NCI-H2171 (cell line): ENCODE measurements at places on chromosomes 16 and 17.
A peak's percentile ranks its signal among the peaks of the same experiment; 100 is the strongest.

DNA sequence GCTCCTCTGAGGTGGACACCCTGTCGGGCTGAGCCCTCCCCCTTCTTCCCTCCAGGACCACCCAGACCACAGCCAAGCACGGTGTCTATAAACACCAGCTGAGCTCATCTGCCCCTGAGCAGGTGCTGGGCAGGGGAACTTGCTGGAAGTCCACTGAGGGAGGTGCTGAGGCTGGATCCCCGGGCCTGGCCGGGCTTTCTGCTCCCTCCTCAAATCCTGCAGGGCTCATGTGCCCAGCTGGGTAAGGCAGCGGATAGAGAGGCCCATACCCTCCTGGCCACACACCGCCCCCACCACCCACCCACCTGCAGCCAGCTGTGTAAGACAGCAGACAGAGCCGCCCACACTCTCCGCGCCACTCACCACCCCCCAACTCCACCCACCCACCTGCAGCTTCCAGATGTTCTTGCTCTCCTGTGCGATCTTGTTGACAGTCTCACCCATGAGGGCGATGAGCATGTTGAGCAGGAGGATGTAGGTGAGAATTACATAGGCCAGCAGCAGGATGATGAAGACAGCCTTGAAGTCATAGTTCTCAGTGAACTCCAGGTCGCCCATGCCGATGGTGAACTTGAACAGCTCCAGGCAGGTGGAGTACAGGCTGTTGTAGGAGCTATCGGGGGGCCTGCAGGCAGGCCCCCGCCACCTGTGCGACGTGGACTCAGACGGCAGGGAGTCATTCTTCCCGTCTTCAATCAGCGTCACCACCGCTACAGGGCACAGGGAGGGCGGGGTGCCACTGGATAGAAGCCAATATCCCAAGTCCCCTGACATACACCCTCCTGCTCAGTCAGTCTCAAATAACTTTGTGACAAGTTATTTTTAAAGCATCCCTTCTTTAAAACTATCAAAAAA lies 15.9 kb upstream of the TRPV3 start:
- DNase-seq: no peak

DNA sequence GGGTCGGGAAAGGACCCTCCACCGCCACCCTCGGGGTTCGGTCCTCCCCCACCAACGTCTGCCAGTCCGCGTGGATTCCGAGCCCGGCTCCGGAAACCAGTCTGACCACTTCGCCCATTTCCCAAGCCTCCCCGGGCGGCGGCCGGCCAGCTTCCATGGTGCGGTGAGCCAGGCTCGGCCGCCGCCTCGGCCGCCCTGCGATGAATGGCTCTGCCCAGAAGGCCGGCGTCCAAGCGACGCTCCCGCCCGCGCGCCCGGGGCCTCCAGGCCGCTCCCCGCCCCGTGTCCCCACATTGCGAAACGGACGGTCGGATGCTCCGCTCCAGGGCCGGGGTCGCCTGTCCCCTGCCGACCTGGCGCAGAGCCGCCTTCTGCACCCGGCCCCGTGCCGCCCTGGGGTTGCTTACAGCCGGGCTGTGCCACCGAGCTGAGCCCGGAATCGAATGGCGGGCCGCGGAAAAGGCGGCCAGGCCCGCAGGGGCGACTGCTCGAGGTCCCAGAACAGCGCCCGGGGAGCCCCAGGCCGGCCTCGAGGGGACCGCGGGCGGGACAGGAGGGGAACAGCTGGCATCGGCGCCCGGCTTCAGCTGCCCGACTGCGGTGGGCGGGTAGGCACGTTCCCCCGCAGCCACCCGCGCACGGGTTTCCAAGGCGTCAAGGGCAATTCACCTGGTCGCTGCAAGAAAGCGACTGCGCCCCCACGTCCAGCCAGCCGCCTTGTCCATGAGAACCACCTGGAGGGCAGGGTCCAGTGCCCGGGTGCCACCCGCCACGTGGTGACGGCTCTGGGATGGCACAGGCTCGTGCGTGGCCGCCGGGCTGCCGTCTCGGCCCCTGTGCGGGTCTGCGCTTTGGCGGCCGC lies 18.3 kb upstream of the CBX8 start:
- no peak for DNase-seq

DNA sequence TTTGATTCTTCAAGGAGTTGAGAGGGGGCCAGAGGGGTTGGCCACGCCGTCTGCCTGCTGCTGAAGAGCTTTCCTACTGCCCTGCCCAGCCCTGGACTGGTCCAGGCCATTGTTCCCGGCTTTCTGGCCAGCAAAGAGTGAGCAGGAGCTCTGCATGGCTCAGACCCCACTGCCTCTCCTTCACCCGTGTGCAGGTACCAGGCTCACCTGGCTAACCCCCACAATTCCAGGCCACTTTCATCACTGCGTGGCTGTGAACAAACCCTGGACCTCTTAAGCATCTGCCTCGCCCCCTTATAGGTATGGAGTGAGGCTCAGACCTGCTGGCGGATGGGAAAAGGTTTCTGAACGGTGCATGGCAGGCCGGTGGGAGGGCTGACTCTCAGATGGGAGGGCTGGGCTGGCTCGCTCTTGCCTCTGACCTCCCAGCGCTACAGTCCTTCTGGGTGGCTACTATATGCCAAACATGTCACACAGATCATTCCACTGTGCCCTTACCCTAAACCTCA lies 8.9 kb downstream of the ZNF319 start:
- no peak for DNase-seq

GRCh38 chr17:31226950-31227349 lies 70.1 kb downstream of the OMG start:
- no peak for DNase-seq

- DNase-seq: peak; percentile 76
Observed at GRCh38 chr17:7561028-7561575, 617 bp upstream of the SENP3 start.

- peak; percentile 65 for DNase-seq
Observed at GRCh38 chr17:27529230-27529796, 73.1 kb downstream of the KSR1 start.

DNA sequence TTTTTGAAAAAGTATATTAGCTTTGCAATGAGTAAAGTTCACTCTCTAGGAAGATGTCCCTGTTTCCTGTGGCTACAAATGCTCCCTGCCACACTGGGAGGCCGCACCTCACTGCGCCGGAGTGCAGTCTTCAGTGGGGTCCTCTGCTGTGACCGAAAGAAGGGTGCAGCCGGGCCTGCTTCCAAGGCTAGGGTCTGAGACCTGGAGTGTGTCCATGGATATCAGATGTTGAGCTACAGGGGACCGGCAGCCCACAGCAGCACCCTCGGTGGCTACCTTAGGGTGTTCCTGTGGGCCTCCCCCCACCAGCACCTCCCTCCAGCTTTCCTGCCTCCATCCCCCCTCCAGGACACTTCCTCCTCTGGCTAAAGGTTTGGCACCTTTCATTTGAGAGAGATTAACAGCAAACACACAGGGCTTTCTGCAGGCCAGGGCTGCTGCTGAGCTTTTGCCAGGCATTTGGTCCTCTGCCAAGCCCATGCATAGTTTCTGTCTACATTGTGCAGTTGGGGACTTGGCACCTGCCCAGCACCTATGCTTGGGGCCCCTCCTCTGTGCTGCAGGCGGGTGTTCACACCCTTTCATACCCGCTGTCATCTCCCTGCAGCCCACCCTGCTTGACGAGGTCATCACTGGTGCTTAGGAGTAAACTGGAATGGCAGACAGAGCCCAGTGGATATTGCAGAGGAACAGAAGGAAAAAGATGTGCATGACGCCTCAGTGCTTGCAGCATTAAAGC lies 33.8 kb upstream of the CRISPLD2 start:
- peak; percentile 92 for DNase-seq

GRCh38 chr17:28392491-28392890 lies 13.5 kb downstream of the SLC46A1 start:
- no peak for DNase-seq

DNA sequence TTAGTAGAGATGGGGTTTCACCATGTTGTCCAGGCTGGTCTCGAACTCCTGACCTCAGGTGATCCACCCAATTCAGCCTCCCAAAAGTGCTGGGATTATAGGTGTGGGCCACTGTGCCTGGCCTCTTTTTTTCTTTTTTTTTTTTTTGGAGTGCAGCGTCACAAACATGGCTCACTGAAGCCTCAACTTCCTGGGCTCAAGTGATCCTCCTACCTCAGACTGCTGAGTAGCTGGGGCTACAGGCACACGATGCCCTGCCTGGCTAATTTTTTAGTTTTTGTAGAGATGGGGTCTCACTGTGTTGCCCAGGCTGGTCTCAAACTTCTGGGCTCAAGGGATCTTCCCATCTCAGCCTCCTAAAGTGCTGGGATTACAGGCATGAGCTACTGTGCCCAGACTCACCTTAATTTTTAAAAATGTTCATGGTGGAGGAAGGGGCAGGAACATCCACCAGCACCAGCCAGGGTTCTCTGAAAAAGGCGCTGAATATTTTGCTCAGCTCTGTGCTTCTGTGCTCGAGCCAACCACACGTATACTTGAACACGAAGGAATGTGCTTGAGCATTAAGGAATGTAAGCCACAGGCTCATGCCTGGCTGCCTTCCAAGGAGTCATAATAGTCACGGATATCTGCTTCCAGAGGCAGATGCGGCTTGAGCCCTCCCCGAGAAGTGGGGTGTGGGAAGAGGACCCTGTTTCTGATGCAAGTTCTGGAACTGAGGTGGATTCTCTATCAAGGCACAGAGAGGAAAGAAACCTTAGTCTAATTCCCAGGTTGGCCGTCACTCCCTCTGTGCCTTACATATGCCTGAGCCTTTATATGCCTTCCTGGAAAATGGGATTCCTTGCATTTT lies 65.5 kb upstream of the CREBBP start:
- DNase-seq: peak; percentile 9

GRCh38 chr17:44309472-44309871 lies 1.1 kb downstream of the RUNDC3A start:
- no peak for DNase-seq

GRCh38 chr17:41403404-41404023 lies 6.1 kb upstream of the KRT31 start:
- DNase-seq: no peak

DNA sequence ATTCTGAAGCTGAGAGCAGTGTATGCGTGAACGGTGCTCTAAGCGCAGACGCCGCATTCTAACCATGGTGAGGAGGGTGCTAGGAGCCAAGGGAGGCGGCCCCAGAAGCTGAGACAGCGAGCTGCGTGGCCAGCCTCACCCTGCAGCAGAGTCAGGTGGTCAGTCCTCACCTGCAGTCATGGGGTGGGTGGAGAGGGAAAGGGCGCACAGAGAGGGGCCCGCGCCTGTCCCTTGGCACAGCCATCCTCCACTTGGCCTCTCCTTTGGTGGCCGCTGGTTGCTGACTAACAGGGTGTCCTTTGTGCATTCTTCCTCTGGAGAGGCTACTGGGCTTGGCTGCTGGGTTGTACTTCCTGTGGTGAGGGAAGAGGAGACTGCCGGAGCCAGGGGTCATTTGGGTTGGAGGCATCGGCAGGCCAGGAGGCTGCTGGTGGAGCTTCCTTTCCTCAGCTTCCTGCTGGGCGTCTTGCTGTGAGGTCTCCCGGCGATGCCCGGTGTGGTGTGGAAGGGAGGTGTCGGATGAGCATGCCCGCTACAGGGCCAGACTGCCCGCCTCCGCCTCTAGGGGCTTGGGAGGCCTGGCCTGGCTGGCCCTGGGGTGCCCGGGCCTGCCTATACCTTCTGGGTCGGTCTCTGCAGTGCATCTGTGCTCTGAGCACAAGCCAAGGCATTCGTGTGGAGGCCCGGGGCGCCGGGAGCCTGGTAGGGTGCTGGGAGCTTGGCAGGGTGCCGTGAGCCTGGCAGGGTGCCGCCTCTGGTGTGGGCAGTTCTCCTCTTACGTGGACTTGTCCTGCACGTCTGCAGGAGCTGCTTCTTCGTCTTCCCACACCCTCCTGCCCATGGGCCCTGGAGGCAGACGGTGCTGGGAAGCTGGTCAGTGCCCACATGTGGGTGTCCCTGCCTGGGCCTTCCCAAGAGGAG lies 17.4 kb downstream of the RNF213 start:
- DNase-seq: no peak

DNA sequence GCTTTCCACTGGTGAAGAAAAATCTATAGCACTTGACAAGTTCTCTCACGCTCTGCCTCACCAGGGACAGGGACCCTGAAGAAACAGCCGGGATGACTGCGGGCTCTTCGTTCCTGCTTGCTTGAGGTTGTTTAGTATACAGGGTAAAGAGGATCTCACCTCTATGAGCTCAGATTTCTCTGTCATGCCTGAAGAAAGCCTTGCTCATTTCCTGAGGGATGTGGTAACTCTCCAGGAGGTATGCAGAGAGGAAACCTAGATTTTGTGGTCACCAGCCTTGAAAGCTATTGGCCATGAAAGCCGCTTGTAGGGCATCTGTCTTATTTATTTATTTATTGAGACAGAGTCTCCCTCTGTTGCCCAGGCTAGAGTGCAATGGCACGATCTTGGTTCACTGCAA lies 23.2 kb downstream of the USP43 start:
- DNase-seq: no peak

DNA sequence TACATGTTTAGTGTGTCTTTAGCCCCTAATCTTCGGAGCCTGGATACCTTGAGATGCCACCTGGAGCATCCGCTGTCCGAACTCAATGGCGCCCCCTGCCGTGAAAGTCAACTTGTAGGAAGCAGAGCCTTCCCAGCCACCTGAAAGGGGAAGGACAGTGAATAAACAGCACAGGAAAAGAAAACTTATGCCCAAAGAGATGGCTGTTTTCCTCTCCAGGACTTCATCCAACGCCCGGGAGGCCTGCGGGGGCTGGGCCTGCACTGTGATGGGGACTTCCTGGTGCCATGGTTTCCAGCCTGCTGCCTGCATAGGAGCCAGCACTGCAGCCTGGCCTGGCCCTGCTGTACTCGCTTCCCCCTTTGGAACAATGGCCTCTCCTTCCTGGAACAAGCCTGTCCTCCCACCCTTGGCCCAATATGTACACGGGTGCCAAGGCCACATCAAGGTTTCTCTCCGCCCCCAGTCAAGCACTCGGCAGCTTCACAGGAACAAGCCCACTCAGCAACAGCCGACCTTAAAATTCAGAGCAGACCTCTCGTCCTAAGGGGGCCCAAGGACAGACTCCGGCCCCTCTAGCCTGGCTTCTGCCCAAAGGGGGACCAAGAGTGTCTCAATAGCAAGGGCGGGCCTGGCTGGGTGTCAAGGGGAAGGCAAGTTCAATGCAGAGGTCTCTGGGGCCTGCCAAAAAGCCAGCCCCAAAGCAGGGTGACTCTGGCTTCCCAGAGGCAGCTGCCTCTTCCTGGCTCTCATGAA lies 4.5 kb upstream of the UNC13D start:
- peak; percentile 13 for DNase-seq

GRCh38 chr16:46718214-46718613 lies 28.8 kb downstream of the ORC6 start:
- DNase-seq: no peak
